ENCODE measurements at places on chromosomes 6 and 20. TPM values are rescaled to one million over a fixed set of nuclear protein-coding genes. Genes with fewer than 3 reads are reported as not detected.

VGLL2 gene
- not detected for total RNA-seq

ADGRG6 gene
- total RNA-seq = 0.97 TPM

DNA sequence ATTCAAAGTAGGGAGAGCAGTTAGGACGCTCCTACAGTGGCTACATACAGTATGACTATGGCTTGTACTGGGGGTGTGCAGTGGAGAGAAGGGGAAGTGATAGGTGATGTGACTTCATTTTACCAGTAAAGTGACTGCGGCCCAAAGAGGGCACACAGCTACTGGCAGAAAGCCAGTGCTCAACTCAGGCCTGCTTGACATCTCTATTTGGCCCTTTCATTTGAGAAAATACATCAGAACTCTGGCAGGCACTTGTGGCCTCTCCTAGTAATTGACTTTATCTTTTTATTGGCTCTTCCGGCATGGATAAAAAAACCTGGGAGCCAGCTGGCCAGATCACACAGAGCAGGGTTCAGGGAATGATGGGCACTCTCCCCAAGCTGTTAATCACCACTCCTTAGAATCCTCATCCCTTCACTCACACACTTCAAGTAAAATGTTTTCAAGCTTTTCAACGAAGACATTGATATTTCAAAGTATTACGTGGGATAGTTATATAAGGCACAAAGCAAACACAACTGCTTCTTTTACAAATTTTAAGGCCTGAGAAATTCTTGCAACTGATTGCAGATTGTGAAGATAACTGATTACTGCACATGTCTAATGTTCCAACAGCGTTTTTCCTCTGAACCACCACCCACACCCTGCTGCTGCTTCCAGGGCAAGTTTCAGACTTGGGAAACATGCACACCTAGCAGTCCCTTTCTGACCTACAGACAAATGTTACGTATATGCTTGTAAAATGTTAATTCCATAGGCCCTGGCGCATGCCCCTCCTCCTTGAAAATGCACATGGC is 73.5 kb downstream of the TNFRSF21 start:
- H3K27me3 ChIP-seq = no peaks in the 10 kb centered on the region
- H3K4me1 ChIP-seq = no peaks in the 10 kb centered on the region
- H3K27ac ChIP-seq = no peak overlapping the region
- no peak overlapping the region for H3K4me3 ChIP-seq

- no peak overlapping the region for H3K4me3 ChIP-seq
- H3K36me3 ChIP-seq = no peaks in the 10 kb centered on the region
- peaks cover 42% of the 10 kb centered on the region for H3K4me1 ChIP-seq
- no peak overlapping the region for H3K27ac ChIP-seq
- H3K27me3 ChIP-seq = no peaks in the 10 kb centered on the region
- no peak for DNase-seq
Measured at GRCh38 chr6:37826993-37827392, 7.5 kb downstream of the ZFAND3 start.

DNA sequence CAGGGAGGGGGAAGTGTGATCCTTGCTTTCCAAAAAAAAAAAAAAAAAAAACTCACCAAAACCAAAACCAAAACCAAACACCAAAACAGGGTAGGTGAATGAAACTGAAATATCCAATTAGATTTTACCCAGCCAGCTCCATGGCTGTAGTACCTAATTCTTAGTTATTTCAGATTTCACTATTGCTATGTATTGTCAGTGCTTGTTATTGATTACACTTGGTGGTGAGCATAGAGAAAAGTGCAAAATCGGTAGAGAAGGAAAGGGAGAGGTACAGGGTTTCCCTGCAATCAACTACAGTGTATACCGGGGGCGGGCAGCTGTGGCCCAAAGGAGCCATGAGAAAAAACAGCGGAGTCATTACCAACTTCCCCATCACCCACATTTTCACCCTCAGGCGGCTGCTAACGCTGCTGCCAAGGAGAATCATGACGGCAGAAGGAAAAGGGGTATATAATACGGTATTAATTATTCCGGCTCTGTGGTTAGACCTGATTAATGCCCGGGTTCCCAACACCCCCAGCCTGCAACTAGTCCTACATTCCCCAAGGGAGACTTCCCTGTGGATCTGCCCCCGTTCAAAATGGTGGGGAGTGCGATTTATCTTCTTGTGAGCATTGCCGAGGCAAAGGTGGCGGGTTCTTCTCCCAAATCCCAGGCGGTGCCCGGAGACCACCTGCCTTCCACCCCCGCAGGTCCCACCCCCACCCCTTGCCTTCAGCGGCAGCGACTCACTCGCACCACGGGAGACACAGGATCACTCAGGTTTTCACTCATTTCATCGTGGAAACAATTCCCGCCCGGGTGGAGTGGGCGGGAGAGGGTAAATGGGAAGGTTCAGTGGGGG is at the start of gene C6orf62:
C6orf62 (minus strand) TSS at position 30 of the 847 bp plus-strand sequence. CDS start 486 bp downstream, outside the sequence.
- peak within 1 kb of the TSS; percentile 89 for H3K4me3 ChIP-seq
- peak; percentile 34 for DNase-seq
- H3K4me1 ChIP-seq = peaks cover 52% of the 10 kb centered on the region
- H3K36me3 ChIP-seq = peaks cover 20% of the 10 kb centered on the region
- no peaks in the 10 kb centered on the region for H3K27me3 ChIP-seq

DNA sequence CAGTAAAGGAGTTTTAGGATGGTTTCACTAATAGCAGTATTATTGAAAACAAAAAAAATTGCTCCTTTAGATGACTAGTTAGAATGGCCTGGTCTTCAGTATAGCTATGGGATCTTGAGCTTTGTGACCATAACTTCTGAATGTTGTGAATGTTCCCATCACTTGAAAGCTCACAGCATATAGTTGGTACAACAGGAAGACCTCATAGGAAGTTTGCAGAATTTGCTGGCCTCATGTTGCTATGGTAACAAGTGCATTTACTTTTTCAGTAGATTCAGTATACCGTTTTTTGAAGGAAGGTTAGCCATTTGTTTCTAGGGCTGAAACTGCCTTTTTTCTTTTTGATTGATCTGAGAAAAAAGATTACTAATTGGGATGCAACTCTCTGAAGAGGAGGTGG is 8.3 kb downstream of the PHF3 start:
- no peak overlapping the region for H3K27ac ChIP-seq
- peaks cover 50% of the 10 kb centered on the region for H3K4me1 ChIP-seq
- DNase-seq = no peak
- no peaks in the 10 kb centered on the region for H3K27me3 ChIP-seq
- no peak overlapping the region for H3K4me3 ChIP-seq
- H3K36me3 ChIP-seq = no peaks in the 10 kb centered on the region

PLG gene
- 0.33 TPM for total RNA-seq

DNA sequence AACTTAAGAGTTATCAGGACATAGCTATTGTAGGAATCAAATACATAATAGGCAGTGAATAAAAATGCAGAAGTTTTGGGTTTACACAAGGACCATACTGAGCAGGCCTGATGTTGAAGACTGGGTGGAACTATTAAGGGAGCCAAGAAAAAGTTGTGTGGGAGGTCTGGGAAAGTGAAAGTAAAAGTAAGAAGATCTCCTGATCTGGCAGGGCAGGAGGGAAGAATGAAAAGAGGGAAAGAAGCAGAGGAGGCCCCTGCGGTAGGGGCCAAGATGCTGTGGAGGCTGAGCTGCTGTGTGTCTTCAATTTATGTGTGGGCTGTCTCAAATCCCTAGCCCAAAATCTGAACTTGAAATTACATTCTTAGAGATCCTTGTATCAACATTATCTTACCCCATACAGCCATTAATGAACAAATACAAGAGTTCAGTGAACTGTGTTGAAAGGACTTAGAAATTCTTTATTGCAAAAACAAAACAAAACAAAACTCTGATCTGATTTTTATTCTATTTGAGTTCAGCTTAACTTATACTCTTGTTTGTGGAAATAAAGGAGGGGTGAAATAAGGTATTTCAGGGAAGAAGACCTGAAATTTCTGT is 1183.8 kb downstream of the HACE1 start:
- H3K36me3 ChIP-seq = no peaks in the 10 kb centered on the region
- DNase-seq = no peak
- no peaks in the 10 kb centered on the region for H3K4me1 ChIP-seq
- no peak overlapping the region for H3K27ac ChIP-seq
- no peaks in the 10 kb centered on the region for H3K27me3 ChIP-seq

DNA sequence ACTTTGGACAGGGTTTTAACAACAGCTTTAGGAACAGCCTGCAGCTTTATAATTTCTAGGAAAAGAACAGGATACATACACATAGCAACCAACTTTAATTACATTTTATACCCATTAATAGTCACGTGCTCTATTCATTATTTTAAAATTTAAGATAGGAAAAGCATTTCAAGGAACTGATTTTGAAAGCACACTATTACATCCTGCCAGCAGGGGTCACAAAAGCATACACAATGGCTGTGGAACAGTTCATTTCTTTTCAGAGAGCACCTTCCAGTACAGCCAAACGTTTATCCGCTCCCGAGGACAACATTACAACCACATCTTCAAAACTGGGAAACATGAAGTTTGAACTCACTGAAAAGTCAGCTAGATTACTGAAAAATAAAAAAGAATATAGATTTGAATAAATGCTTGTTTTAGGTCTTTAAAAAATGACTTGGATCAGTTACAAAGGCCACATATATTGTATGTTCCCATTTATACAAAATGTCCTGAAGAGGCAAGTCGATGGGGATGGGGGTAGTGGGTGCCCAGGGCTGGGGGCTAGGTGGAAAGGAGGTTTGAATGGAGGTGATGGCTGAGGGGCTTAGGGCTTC is 104.6 kb upstream of the EXOC2 start:
- H3K4me3 ChIP-seq = no peak overlapping the region
- H3K4me1 ChIP-seq = no peaks in the 10 kb centered on the region
- H3K27ac ChIP-seq = no peak overlapping the region
- H3K27me3 ChIP-seq = peaks cover 1% of the 10 kb centered on the region

ETV7 gene
- 0.78 TPM for total RNA-seq

SPATA2 gene
- 16.0 TPM for total RNA-seq

TTBK1 gene
- total RNA-seq = 1.1 TPM

- no peak for DNase-seq
- no peak overlapping the region for H3K27ac ChIP-seq
- H3K27me3 ChIP-seq = no peaks in the 10 kb centered on the region
- H3K4me1 ChIP-seq = no peaks in the 10 kb centered on the region
- no peaks in the 10 kb centered on the region for H3K36me3 ChIP-seq
- H3K4me3 ChIP-seq = no peak overlapping the region
Measured at GRCh38 chr6:148925701-148926100, 178.9 kb downstream of the UST start.

BEND3 gene
- 7.5 TPM for total RNA-seq
